ENCODE measurements at places on chromosomes 3 and 15.

DNA sequence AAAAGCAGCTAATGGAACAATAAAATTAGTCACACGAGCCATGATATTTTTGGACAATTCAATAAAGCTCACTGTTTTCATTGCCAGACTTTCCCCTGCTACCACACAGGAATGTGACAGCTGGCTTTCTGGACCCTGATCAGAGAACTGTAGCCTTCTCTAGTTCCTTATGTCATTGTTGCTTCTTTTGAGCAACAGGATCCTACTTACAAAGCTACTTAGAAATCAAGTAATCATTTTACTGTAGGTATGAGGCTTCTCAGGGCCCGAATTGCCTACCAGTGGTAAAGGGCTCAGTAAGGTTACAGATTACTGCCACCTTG lies 94.3 kb upstream of the AADACL2 start:
- no peak for DNase-seq

DNA sequence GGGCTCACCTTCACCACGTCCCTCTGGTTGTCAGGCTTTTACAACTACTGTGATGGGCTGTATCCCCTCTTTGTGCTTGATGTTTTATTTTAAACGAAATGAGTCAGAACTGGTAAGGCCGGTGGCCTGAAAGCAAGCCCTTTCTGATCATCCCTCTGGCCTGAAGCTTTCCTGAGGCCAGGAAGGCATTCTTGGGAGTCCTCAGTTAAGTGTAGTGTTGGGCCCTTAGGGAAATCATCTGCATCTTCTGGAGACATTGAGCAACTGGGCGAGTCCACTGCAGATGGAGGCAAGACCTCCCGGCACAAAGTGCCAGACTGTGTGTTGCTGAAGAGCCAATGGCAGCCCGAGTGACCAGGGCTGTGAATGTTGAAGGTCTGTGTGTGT lies 33.0 kb upstream of the AMOTL2 start:
- DNase-seq: no peak

DNA sequence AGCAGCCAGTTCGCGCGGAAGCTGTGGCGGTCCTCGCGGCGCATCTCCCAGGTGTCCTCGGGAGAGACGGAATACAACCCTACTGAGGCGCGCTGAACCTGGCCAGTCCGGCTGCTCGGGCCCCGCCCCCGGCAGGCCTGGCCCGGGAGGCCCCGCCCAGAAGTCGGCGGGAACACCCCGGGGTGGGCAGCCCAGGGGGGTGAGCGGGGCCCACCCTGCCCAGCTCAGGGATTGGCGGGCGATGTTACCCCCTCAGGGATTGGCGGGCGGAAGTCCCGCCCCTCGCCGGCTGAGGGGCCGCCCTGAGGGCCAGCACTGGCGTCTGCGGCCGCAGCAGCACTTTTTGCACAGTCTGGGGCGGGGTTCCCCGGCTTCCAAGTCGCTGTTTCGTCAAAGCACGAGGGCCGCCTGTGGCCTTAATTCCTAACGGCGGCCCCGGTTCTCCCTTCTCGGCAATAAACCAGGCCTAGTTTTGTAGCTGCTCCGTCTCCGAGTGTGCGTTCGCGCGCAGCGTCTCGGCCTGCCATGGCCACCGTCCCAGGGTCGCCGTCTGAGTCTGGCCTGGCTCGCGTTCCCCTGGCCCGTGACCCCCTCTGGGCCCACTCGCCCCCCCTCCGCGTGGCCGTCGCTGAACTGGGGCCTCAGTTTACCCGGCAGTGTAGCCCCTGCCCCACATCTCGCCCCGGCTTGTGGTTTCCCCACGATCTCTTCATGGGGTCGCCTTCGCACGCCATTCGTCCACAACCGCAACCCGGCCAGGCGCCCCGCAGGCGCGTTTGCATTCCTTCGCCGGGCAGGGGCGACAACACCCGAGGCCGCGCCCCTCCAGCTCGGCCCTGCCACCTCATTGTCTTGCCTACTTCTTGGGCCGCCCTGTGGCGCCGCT lies 30.0 kb downstream of the NBEAL2 start:
- no peak for DNase-seq

DNA sequence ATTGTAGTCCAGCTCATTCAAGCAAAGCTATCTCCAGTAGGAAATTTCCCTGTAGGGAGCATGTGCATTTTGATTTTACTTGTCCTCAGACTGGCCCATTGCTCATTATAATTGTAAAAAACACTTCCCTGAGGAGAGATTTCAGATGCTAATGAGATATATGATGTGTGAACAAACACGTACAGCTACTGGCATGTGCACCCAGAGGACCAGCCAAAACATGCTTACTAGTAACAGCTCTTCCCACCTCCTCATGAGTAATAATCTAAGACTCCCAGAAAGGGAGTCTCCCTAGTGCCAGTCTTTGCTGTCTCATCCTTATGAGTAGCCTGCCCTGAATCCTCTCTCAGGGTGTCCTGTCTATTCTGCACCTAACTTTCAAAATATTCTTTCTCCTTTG lies 43.4 kb downstream of the FBXO22 start:
- DNase-seq: no peak

DNA sequence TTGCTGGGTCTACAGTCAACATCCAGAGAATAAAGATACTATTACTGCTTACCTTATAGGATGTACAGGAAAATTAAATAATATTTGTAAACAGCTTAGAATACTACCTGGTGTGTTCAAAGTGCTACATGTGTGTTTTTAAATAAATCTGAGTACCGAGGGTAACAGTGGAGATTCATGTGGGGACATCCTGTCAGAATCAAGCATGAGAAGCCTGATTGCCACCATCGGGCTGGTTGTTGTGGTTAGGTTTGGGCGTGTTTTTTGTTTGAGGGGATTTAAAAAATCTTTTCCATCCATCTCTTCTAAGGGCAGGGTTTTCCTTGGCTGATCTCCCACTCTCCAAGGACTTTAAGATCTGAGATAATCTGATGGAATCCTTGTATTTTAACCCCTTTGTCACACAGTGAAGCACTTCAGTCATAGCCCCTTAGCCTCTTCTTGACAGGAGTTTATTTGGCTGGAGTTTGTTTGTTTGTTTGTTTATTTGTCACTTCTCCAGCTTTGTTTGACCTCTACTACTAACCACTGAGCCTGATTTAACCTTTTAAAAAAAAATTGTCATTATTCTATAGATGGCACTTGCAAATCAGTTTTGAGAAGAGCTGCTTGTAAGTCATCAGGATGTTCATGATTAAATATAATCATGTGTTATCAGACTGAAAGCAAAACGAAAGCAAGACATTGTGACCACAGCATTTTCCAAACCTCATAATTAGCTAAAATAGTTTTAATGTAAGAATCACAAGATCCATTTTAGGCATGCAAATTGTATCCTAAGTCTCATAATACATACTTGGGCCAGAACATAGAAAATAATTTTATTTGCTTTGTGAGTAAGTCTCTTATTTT lies 72.8 kb upstream of the RARB start:
- DNase-seq: no peak

DNA sequence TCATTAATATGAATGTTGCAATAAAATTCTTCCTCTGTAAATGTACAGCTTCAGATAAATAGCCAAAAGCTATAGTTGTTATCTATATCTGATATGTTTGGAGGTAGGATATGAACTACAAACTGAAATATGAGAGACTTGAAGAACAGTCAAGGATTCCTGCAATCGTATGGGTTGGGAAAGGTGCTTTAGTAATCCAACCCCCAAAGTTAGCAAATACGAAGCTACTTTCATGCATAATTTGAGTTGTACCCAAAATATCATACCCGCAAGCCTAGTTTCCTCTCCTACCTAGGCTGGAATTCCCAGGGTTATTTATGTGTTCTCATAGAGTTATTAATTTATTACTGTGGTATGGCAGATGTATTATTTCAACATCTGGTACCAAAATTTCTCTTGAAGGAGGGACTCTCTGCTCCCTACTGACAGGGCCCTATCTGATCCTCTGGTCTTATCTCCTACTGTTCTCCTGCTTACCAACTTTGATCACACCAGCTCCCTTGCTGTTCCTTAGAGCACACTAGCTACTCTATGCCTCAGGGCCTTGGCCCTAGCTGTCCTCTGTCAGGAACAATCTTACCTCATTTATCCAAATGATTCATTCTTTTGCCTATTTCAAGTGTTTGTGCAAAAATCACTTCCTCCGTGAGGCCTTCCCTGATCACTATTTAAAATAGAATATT lies 140.4 kb upstream of the CCDC54 start:
- DNase-seq: no peak

DNA sequence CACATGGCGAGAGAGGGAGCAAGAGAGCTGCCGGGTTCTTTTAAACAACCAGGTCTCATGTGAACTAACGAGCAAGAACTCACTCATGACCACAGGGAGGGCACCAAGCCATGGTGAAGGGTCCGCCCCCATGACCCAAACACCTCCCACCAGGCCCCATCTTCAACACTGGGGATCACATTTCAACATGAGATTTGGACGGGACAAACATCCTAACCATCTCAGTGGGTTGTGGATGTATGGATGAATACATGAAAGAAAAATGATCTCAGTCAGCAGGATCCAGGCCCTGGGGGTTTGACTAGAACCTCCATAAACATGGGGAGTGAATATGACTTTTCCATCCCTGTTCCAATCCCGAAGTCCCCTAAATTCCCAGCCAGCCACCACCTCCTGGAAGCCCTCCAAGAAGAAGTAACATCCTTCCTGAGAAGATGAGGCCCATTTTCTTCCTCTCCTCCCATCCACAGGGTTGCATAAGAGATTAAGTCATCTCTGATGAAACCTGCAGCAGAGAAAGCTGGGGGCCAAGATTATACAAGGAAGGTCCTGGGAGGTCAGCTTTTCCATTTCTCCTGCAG lies 9.5 kb downstream of the CAV3 start:
- DNase-seq: no peak

- no peak for DNase-seq
These were observed 2.0 kb downstream of the RAB7A start for GRCh38 chr3:128727996-128728395.
